ENCODE measurements at places on chromosomes 1 and 21. TPM values are rescaled to one million over a fixed set of nuclear protein-coding genes. Genes with fewer than 3 reads are reported as not detected.

RIMKLA gene
- 0.05 TPM for total RNA-seq

SDE2 gene
- total RNA-seq: 39.6 TPM

ASCL5 gene
- total RNA-seq: not detected

SPRR4 gene
- not detected for total RNA-seq

AGBL4 gene
- total RNA-seq: 0.61 TPM

COL16A1 gene
- total RNA-seq: 59.6 TPM

Data from A375 (cell line).